ENCODE measurements at places on chromosomes 11 and 22.

DNA sequence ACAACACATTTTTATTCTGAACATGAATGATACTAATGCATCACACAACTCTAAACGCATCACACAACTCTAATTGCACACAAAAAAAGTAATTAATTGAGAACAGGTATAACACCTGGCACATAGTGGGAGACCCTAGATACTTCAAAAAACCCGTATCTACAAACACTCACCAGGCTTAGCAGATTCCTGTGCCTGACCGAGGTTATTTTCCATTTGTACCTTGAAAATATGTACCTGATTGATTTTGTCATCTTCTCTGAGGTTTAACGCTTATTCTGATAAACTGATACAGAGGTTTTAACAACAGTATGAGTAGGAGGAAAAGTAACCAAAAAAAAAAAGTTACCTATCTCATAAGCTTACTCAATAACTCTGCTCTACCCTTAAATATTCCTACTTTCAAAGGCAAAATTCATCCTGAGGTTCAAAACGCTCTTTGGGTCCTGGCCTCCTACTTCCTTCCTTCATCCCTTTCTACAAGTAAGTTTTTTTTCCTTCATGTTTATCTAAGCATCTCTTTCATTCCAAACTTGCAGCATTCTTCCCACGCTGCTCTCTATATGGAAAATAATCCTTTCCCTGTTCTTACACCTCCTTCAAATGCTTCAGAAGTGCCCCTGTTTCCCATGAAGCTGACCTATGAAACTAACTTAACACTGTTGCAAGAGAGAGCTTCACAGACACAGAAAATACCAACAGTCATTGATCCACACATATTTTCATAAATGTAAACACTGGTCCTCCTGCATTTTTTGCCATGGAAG, 73.3 kb downstream of the ETS1 start:
- no peak for DNase-seq

DNA sequence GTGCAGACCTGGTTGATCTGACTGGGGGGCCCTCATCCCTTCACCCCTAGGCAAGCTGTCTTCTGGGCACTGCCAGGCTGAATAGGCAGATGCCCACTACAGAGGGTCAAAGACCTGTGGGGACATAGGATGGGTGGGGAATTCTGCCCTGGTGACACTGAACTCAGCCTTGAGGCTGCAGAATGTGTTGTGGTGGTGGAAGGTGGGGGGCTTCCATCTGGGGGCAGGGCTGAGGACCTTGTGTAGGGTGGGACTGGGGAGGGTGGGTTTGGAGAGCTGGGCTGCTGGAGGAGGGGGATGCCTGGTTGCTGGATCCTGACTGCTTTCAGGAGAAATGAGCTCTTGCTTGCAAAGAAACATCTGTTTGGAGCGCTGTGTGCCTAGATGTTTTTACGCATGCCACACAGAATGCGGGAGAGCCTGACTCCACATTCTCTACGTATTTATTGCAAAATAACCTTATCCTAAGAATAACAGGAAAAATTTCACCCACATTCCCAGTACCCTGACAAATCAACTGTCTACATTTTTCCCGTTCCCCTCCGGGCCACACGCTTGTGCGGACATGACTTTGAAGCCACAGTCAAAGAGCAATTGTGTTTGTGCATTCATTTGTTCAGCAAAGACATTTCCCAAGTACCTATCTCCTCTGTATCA, 18.3 kb downstream of the SMIM38 start:
- DNase-seq, result no peak

DNA sequence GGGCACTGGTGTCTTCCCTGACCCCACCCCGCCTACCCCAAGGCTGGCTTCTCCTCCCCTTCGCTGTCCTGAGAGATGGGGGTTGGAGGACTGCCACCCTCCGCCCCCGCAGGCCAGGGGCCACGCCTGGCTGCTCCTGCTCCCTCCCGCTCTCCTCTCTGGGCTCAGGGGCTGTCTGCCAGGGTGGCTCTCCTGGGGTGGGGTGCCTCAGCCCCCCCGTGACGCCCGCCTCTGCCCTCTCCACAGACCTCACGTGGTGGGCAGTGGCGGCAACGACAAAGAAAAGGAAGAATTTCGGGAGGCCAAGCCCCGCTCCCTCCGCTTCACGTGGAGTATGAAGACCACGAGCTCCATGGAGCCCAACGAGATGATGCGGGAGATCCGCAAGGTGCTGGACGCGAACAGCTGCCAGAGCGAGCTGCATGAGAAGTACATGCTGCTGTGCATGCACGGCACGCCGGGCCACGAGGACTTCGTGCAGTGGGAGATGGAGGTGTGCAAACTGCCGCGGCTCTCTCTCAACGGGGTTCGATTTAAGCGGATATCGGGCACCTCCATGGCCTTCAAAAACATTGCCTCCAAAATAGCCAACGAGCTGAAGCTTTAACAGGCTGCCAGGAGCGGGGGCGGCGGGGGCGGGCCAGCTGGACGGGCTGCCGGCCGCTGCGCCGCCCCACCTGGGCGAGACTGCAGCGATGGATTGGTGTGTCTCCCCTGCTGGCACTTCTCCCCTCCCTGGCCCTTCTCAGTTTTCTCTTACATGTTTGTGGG, 8.1 kb downstream of the RCOR2 start:
- DNase-seq, result no peak

DNA sequence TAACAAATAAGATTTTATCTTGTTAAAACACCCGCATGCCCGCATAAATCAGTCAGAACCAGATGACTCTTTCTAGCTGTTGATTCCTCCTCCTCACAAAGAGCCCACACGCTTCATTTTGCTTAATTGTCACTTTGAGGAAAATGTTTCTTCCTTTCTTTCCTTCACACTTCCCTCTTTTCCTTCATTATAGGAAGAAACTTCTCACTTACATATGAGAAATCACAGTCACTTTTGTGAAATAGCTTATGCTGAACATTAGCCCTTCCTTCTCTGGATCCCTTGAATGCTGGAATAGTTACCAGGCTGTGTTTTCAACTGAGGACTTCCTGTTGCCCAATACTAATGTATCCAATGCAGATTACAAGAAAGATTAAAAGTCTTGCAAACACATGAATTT, 5.8 kb downstream of the MS4A6E start:
- DNase-seq, result no peak

GRCh38 chr22:20131859-20132685, 468 bp downstream of the ZDHHC8 start:
- DNase-seq, result no peak

GRCh38 chr11:92628401-92629292, 340.8 kb upstream of the MTNR1B start:
- DNase-seq, result no peak

- DNase-seq, result no peak
These were observed 47.8 kb downstream of the DBX1 start for GRCh38 chr11:20112291-20113148.

DNA sequence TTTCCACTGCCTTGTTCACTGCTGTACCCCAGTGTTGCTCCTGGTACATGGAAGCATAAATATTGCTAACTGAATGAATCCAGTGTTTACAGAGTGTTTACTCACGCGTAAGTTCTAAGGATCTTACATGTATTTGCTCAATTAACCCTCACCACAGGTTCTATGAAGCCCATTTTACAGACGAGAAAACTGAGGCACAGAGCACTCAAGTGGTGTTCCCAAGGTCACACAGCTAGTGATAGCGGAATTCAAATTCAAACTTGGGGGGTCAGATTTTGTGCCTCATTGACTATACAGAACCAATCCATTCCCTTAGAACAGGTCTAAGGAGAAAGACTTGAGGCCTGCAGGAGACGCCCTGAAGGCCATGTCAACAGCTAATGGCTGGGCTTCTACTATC, 72.3 kb downstream of the PLEKHA7 start:
- DNase-seq, result no peak

DNA sequence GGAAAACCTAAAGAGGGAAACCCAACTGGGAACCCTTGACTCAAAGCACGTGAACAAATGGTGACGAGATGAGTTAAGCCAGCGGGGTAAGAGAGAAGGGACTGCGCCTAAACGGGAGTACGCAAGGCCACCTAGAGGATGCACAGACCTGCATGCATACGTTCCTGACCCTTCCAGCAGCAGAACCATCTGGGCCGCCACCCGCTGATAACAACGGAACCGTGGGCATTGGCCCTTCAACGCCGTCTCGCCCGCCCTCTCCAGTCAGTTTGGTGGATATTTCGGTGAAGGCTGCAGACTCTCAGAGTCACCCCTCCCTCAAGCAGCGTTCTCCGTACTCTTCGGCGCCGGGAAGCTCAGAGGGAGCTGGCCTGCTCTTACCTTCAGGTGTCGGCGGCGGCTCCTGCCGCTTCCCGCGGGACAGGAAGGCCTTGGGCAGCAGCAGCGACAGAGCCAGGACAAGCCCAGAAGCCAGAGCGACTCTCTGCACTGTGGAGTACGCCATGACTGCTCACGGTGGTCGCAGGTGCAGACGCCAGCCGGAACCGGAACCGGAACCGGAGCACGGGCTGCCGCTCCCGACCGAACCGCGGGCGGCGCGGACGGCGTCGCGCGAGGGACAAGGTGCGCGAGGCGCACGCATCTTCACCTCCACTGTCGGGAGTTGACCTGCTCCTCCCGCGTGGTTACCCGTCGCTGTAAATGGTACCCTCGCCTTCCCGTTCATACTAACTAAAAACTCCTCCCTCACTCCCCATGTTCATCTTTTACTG, at the start of gene RIC3:
RIC3 (minus strand) TSS at position 541 of the 773 bp plus-strand sequence; CDS start at position 505, 36 bp downstream.
- peak; percentile 56 for DNase-seq

GRCh38 chr11:130118636-130119387, 40.8 kb upstream of the ST14 start:
- peak; percentile 34 for DNase-seq

- no peak for DNase-seq
These were observed 54.8 kb downstream of the CHST1 start for GRCh38 chr11:45610627-45611026.

All from CD4-positive, alpha-beta T cell treated with Interleukin-6 for 4 hours (primary cell).